Left cardiac atrium (tissue), 4 donors: ENCODE measurements at places on chromosomes 12 and 14. TPM values are rescaled to one million over a fixed set of nuclear protein-coding genes. Genes with fewer than 3 reads are reported as not detected.

GRCh38 chr14:31457665-31458659 is 656 bp upstream of the DTD2 start:
- DNase-seq = no peak

- no peak for DNase-seq
These were observed 53.9 kb upstream of the NUDT4 start for GRCh38 chr12:93323625-93324329.

DNA sequence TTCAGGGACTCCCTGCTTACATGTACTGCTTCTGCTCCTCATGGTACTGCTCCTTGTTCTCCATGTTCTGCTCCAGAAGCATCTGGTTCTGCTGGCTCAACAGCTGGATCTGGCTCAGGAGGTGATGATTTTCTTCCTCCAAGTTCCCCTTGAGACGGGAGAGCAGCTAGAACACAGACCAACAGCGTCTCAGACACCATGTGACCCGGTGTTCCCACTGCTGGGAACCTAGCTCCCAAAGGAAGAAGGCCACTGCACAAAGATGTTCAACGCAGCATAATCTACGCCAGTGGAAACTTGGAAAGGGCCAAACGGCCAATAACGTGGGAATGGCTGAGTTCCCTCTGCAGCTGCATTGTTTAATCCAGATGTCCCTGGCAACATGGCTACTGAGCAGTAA is 49.6 kb upstream of the GPR68 start:
- peak; percentile 22 for DNase-seq

- peak; percentile 16 for DNase-seq
These were observed 21.0 kb downstream of the ASPG start for GRCh38 chr14:104106471-104106991.

DNA sequence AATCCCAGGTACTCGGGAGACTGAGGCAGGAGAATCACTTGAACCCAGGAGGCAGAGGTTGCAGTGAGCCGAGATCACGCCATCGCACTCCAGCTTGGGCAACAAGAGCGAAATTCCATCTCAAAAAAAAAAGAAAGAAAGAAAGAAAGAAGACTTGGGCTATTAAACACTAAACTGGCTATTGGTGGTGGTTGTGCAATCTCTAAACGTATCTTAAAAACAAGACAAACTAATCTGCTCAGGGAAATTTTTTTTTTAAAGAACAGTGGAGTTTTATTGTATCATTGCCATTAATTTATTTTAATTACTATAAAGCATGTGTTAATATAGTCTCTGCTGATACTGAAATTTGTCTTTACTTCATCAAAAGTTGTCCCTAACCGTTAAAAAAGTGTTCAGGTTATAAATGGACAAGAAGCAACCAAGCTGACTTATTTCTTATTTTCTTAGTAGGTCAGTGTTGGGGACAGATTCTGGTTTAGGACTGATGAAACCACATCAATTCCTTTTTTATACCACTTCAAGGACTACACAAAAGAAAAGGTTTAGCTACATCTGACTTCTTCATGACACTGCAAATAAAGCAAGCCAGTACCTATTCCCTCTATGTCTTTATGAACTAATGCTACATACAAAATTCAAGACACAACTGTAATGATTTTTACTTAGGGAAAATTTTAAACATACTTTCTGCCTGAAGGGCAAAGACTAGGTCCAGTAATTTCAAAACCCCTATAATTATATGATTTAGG is 68.7 kb upstream of the KRAS start:
- no peak for DNase-seq

DNA sequence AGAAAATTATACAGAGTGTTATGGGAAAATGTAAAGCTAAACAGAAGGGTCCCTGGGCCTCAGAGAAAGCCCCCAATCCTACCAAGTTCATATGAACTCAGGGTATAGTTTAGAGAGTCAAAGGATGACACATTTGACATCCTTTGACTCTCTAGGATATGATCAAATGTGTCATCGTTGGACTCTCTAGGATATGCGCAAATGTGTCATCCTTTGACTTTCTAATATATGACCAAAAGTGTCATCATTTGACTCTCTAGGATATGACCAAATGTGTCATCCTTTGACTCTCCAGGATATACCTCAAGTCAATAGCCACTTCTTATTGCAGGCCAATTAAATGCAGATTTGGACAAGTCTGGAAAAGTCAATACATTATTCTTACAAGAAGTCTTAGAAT is 204.8 kb upstream of the IGF1 start:
- DNase-seq = no peak

DNA sequence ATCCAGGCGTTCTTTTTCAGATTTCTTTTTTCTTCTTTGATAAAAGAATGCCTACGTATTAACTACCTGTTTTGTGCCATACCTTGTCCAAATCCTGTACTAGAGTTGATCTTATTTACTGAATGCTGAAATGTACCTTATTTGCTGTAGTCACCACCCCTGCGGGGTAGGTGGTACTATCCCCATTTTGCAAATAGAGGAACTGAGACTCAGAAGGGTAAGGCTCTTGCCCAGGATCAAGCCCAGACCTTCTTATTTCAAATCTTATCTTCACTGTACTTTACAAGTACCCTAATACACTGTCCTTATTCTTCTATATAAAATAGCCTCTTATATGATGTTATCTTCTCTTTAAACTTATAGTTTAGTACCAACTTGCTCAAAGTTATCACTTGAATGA is 206.5 kb downstream of the SLC41A2 start:
- DNase-seq = no peak

- peak; percentile 45 for DNase-seq
These were observed 1.2 kb upstream of the WSB2 start for GRCh38 chr12:118061873-118062843.

- DNase-seq = no peak
These were observed 93.6 kb downstream of the PHETA1 start for GRCh38 chr12:111275308-111275707.

- DNase-seq = no peak
These were observed 239.7 kb downstream of the SLC41A2 start for GRCh38 chr12:104718304-104718929.

- peak; percentile 95 for DNase-seq
These were observed 44.5 kb downstream of the PSMA6 start for GRCh38 chr14:35336494-35337268.

DNA sequence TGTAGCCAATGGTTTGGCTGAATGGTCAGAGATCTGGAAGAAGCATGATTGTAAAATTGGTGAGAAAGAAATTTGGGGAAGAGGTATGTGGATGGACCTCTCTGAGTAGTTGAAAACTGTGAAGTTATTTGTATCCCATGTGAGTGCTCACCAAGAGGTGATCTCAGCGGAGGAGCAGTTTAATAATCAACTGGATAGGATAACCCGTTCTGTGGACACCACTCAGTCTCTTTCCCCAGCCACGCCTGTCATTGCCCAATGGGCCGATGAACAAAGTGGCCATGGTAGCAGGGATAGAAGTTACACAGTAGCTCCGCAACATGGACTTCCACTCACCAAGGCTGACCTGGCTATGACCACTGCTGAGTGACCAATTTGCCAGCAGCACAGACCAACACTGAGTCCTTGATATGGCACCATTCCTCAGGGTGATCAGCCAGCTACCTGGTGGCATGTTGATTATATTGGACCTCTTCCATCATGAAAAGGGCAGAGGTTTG is 257.4 kb upstream of the ATXN7L3B start:
- DNase-seq = no peak

- peak; percentile 89 for DNase-seq
These were observed 73.1 kb upstream of the GPR68 start for GRCh38 chr14:91317381-91318308.

DNA sequence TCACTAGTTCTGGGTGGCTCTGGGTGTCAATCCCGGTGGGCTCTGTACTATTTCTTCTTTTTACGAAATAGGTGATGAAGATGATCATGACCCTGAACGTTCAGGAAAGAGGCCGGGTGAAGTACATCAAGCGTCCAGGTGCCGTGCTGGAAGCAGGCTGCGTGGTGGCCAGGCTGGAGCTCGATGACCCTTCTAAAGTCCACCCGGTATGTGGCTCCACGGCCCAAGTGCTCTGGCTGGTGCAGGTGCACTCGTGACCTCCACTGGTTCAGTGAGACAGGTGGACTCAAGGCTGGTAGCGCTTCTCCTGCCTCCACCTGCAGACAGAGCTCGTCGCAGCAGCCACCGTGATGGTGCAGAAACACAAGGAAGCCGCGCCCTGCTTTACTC is 85.1 kb downstream of the ACACB start:
- DNase-seq = no peak

GRCh38 chr14:52695481-52696091 is at the start of gene ERO1A:
TSS of gene ERO1A (minus strand) at chr14:52695558. CDS start at chr14:52695481, 77 bp downstream.
- DNase-seq = peak; percentile 88

DNA sequence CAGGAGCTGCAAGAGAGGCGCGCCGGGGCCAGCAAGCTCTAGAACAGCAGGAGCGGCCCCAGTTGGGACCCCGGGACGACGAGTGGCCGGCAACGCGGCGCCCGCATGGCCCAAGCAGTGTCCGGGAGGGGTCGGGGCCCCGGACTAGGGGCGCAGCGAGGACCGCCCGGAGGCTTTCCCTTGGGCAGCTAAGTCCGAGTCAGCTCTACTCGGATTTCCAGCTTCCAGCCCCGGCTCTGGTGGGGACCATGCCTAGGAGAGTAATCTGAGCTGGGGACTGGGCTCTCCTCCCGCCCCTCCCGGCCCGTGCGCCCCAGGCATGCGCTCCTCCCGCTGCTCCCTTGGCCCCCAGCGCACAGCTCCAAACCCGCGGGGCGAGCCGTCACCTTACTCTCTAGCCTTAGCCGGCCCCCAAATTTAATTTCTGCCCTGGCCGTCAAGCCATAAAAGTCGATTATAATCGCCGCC is 41.6 kb upstream of the CAPRIN2 start:
- DNase-seq = peak; percentile 43

GRCh38 chr14:95345032-95345431 is 25.3 kb upstream of the CLMN start:
- no peak for DNase-seq

DNA sequence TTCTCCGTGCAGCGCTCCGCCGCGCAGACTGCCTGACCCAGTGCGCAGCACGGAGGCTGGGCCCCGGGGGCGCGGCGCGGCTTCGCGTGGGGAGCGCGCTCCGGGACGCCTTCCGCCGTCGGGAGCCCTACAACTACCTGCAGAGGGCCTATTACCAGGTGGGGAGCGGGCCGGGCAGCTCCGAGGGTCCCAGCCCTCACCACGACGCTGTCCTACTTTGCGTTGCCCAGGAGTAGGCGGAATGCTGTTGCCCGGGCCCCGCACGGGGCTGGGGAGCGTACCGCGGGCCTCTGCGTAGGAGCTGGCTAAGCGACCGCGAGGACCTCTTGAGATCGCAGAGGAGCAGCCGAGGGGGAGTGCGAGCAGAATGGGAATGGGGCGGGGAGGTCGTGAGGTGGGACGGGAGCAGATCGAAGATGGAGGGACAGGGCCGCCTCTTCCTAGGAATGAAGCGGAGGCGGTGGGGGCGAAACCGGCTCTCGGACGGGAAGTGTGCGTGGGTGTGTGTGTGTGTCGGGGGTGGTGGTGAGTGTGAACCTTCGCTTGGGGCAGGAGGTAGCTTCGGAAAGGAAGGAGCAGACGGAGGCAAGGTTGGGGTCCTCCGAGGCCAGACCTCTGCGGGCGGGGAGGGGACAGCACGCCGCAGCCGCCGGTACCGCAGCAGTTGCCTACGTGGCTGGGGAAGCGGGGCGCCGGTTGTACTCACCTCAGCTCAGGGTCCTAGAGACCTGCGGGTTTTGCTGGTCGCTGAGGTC is 751 bp downstream of the P3H3 start:
- peak; percentile 63 for DNase-seq

GRCh38 chr14:72701605-72702004 is 192.3 kb downstream of the DPF3 start:
- DNase-seq = peak; percentile 43

DNA sequence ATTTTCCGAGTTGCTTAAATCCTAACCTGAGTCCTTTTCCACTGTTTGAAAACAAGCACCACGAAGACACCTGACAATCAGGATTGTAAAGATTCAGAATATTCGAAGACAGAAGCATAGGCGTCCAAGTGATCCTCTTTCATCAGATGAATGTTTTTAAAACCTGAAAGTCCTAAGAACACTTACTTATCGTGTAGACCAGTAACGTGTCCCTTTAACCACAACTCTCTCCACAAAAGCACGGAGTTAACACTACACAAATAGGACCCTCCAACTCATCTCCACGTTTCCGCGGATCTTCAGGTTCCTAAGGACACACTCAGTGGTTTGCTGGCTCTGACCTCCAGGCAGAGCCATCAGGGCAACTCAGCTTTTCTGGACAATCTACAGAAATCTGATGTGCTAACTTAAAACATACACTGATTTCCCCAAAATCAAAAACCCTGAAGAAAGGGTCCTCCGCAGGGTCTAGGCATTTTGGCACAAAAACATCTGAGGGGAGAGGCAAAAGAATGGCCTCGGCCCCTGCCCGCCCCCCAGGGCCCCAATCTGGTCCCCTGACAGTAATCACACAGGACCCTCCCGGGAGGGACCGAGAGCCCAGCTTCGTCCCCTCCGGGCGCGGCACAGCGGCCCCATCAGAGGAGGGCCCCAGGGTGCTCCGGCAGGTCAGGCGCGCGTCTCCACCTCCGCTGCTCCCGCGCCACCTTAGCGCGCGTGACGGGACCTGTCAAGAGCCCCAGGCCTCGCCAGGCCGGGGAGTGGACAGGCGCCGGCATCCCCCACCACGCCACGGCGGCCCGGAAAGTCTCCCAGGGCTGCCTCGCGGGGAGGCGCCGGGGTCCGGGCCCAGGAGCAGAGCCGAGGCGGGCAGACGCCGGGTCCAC is 925 bp downstream of the DICER1 start:
- peak; percentile 56 for DNase-seq

Gene TSPAN11
- 2.5 TPM for total RNA-seq

Gene SLC41A2
- 11.7 TPM for total RNA-seq

Gene ZNF10
- 10.2 TPM for total RNA-seq

Gene HOXC10
- total RNA-seq = not detected

Gene SLC39A2
- not detected for total RNA-seq
